ENCODE measurements at places on chromosomes 2 and 18. TPM values are rescaled to one million over a fixed set of nuclear protein-coding genes. Genes with fewer than 3 reads are reported as not detected.

INHBB gene
- 5.0 TPM for total RNA-seq

FAM161A gene
- 30.3 TPM for total RNA-seq

DNA sequence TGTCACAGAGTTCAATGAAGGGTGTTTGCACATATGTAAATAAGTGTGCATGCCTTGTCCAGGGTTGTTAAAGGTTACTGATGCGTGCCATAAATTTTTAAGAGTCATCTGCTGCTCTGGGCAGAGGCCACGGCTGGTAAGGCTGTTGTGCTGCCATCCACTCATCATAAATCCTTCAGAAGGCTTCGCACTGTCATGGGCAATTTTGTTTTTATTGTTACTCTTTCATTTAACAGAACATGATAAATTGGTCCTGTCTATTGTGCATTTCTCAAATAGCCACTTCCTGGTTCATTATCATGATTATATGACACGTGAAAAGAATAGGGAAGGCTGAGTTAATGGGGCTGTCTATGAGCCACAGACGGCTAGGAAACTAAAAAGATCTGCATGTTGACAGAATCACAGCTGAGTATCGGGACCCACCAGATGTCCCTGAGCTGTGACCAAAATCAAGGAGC, 634.3 kb upstream of the SOX11 start:
- no peak for DNase-seq

GRCh38 chr18:9333441-9334328, 888 bp upstream of the TWSG1 start:
- no peak for DNase-seq

GRCh38 chr18:11897781-11898180, 10.3 kb downstream of the MPPE1 start:
- no peak for DNase-seq

- DNase-seq: no peak
Observed at GRCh38 chr2:220466251-220466691, 838.8 kb downstream of the SLC4A3 start.

GRCh38 chr2:207041279-207041678, 102.0 kb downstream of the CPO start:
- no peak for DNase-seq

Measured in occipital lobe (tissue), 3 donors.